Activated CD8-positive, alpha-beta memory T cell treated with anti-CD3 and anti-CD28 coated beads, Interleukin-2, amount 10 ng/mL, durations not matched to agents 7 days and 5 days (primary cell): ENCODE measurements at places on chromosomes 5 and 9. TPM values are rescaled to one million over a fixed set of nuclear protein-coding genes. Genes with fewer than 3 reads are reported as not detected.

NUTM2G gene
- total RNA-seq = not detected

FOXD4L6 gene
- total RNA-seq = not detected

SOX30 gene
- 0.09 TPM for total RNA-seq

ZNF883 gene
- total RNA-seq = not detected

CCL28 gene
- 11.6 TPM for total RNA-seq

PDE4D gene
- 66.2 TPM for total RNA-seq

MYOT gene
- not detected for total RNA-seq

NR4A3 gene
- 3.6 TPM for total RNA-seq

GRXCR2 gene
- not detected for total RNA-seq

SLIT3 gene
- total RNA-seq = 0.09 TPM
